ENCODE measurements at places on chromosomes 7 and 10.

DNA sequence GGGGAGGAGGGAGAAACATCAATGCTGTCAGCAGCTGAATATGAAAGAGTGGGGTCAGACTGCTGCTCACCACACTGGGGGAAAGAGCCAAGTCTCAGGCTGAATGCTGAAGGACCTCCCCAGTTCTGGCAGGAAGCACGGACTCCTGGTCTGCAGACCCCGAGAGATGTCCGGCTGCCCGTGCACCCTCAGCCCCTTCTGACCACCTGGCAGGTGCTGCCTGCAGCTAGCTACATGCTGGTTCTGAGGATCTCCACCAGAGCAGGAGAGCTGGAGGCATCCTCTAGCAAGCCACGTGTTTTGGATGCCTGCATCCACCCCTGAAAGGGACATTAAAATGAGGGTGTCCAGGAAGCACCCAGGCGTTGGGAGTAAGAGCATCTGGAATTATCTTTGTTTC lies 74.2 kb downstream of the HTR5A start:
- DNase-seq = no peak

DNA sequence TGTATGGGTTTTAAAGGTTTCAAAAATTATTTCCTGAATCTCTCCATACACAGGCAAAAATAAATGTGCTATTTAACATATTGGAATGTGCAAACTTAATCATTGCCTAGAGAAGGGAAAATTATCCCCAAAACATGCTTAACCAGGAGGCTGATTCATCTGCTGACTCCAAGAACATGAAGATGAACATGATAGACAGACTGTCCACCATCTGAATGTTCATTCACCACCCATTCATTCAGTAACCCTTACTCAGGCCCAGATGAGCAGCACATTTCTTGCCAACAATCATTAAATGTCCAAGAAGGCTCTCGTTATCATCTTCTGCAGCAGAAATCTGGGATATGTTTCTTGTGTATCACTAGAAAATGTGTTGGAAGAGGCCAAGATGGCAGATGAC lies 110.6 kb downstream of the PPP1R9A start:
- DNase-seq = no peak

DNA sequence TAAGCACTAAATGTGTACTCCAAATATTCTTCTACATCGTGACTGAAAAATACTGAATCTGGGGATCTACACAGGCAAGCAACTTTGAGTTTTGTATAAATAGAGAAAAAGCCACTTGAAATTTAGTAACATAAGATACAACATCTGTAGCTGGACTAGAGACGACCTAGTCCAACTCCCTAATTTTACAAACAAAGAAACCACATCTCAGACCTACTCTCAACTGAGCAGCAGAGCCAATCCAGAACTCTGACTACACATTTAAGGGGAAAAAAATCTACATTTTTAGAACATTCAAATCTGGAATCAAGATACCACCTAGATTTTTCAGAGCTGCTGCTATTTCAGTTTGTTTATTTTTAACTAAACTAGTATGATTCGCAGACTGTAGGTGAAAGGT lies 88.9 kb downstream of the CABCOCO1 start:
- DNase-seq = no peak

- DNase-seq = peak; percentile 56
These were observed 83.7 kb upstream of the EFCAB10 start for GRCh38 chr7:105664816-105665525.

GRCh38 chr7:135775230-135775629 lies 26.6 kb upstream of the FAM180A start:
- DNase-seq = no peak

DNA sequence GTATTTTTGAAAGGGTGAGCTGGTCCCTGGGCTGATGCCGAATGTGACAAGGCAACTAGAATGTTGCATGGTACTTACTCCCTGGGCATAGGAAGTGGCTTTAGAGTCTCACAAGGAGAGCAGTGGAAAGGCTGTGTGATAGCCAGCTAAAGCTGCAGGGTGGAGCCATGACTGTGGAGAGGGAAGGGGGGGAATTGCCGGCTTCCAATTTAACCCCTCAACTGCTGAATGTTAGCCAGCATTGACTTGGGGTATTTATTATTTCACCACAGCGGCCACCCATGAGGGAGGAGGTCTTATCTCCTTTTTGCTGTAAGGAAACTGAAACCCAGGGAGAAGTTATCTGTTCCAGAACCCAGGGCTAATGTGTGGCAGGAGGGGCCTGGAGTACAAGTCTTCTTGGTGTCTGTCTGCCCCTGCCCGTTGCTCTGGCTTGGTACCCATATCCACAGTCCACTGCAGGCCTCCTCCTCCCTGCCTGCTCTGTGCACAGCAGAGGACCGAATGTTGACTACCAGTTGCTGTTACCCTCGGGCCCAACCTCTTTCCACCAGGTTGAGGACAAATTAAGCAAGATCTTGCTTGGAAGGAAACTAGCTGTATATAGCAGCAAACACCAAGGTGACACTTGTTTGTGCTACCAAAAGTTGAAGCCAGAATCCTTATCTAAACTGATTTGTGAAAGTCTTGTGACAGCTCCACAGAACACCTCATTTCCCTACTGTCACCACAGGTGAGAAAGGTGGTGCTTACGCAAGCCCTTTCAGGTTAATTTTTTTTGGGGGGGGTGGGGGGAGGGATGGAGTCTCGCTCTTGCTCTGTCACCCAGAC lies 37.6 kb downstream of the WBP1L start:
- DNase-seq = no peak

DNA sequence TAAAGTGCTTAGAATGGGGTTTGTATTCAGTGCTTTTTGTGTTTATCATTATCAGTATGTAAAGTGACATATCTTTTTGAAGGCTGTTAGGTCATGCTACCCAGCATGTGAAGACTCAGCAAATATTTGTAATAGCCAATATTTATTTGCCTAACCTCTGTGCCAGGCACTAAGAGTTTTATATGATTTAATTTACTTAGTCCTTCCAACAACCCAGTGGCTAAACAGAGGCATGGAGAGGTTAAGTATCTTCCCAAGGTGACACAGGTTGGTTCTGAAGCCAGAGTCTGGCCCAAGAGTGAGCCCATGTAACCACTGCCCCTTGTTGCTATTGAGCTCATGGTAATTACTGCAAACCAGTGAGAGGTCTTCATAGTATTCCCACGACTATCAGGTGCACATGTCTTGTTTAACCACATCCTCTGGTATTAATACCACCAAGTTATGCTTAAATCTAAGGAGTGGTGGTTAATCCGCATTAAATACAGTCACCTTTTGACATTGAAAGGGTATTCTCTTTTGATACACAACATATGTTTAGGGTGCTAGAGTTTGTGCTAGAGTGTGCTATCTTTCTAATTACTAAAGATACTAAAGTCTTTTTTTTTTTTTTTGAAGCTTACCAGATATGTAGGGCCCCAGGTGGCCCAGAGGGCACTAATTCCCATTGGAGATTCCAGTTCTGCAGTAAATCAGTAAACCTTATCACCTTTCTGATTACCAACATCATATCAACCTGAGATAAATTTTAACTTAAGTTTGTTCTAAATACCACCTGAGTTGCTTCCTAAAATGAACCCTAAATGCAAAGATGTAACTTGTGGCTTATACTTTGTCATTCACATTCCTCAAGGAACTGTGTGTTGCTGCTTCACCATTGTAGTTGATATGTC lies 2.9 kb downstream of the ADD3 start:
- DNase-seq = no peak
